Right hindlimb (tissue), 1 donor: ENCODE measurements at places on chromosomes 13 and 19.

DNA sequence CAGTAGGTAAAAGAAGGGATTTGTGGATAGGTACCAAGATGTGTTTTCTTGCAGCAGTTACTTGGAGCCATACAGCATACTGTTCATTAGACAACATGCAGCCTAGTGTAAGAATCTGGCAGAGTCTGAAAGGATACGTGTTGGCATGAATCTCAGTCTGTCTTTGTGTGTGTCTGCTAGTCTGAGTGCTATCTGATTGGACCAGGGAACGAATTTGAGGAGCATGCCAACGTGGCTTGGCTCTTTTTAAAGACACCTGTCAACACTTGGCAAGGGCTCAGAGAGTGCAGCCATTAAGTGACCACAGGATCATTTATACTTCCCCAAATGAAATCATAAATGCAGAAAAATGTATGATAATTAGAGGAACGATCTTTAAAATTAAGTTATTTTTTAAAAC, 27.6 kb upstream of the ATXN8OS start:
- DNase-seq: peak; percentile 15

GRCh38 chr19:5250127-5250659, 90.4 kb downstream of the PTPRS start:
- DNase-seq: peak; percentile 37

GRCh38 chr19:44282846-44283245, 22.0 kb downstream of the ZNF235 start:
- DNase-seq: no peak

DNA sequence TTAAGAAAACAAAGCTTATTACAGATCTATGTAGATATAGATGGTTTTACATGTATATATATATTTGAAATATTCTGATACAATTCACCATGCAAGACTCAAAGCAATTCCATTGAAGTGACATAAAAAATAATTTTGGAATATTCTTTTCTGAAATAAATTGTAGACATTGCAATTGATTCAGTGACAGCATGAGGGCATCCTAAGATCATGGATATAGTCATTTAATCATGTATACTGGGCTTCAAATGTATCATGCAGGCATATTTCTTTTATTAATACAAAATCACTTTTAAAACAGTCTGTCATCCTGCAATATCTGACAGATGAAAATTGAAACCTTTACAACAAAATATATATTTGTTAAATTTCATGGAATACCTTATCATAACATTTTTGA, 286.7 kb upstream of the SLITRK6 start:
- no peak for DNase-seq

DNA sequence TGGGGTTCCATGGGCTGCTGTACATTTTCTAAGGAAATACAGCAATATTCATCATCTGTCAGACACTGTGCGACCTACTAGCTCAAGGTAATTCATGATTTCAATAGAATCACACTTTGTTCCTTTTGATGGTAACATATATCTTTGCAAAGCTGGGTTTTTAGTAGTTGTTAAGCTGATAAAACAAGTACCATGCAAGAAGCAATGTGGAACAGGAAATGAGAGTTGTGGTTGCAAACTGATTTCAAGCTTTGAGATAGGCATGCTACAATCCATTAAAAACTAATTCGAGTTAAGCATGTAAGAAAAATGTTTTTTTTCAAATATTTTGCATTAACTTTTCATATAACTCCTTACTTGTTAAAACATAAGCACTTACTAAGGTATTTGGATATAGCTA, 6.8 kb upstream of the MBNL2 start:
- DNase-seq: no peak

DNA sequence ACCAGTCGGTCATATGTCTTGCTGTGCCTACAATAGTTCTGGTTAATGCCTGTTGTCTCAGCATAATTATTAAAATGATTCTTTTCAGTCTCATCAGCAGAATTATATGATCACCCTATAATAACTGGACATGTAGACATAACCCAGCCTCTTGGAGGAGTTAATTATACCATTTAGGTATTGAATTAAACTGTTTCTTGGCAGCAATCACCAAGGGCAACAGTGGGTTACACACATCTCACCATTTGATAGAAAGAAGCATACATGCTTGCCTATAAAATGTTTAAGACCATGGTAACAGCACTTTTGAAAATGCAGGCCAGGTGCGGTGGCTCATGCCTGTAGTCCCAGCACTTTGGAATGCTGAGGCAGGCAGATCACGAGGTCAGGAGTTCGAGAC, 184.6 kb downstream of the RGCC start:
- no peak for DNase-seq

GRCh38 chr19:44113784-44114390, 688 bp downstream of the ZNF225 start:
- peak; percentile 41 for DNase-seq

DNA sequence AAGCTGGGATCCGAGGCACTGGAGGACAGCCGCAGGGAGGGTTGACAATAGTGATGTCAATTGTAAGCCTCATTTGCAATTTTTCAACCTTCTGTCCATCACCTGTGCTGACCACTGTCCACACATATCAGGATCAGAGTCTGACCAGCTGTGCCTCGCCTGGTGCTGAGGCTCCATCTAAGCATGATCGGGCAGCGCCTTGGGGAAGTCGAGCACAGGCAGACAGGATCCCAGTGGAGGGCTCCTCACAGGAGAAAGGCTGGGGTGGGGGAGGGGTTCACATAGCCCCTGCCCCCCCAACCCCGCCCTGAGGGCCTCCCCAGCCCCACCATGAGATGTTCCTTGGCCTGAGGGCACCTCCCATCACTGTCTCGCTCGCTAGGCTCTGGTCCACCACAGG, 60.3 kb downstream of the RAB20 start:
- no peak for DNase-seq

- DNase-seq: no peak
Observed at GRCh38 chr19:15456441-15456840, 6.7 kb upstream of the WIZ start.

- DNase-seq: peak; percentile 25
Observed at GRCh38 chr13:30572859-30573275, 44.9 kb upstream of the USPL1 start.
